CD4-positive, alpha-beta T cell treated with Interleukin-21 for 1 hour (primary cell): ENCODE measurements at places on chromosomes 2 and 18.
A peak's percentile ranks its signal among the peaks of the same experiment; 100 is the strongest.

GRCh38 chr18:11383381-11383780, 226.0 kb upstream of the SLC35G4 start:
- DNase-seq: no peak

DNA sequence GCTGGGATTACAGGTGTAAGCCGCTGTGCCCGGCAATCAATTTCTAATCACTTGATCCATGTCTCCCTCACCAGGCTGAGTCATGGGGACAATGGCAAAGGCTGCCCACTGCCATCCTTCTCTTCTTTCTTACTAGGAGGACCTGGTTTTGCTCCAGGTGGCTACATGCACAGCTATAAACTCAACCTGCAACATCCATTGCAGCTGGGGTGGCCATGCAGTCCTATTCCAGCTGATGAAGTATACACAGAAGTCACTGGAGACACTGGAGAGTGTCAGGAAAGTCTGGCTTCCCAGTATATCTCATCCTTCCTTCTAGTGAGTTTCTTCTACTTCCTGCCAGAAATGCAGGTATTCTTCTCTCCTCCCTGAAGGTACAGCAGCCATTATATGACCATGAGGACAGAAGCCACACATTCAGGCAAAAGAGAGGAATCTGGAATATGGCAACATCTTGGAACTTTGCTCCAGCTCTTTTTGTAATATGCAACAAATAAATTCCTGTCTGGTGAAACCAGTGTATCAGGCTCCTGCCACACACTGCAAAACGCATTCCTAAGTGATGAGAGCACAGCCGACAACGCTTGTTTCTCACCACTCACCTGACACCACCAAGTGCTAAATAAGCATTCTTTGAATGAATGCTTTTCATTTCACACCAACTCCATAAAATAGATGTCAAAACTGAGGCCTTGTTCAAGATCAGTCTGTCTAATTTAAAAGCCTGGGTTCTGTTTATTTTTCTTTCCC, 32.3 kb downstream of the SCTR start:
- no peak for DNase-seq

GRCh38 chr2:238684362-238685326, 163.2 kb upstream of the TWIST2 start:
- no peak for DNase-seq

DNA sequence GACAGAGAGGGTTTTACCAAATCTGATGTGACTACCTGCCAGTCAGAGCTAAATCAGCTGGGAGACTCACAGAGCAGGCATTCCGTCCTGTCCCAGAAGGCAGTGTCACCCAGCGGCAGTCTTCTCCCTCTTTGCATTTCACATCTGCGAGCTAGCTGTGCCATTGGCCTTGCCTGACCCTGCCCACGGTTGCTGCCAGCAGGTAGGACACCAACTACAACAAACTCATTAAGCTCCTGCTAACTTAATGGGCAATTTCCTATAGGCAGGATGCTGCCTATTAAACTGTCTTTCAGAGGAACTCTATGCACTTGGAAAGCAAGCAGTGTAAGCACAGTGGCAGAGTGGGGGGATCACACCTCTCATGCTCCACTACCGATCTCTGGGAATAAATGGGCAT, 116.4 kb upstream of the CAPN13 start:
- DNase-seq: no peak

- DNase-seq: no peak
Observed at GRCh38 chr2:79275197-79275596, 115.6 kb upstream of the REG3A start.

DNA sequence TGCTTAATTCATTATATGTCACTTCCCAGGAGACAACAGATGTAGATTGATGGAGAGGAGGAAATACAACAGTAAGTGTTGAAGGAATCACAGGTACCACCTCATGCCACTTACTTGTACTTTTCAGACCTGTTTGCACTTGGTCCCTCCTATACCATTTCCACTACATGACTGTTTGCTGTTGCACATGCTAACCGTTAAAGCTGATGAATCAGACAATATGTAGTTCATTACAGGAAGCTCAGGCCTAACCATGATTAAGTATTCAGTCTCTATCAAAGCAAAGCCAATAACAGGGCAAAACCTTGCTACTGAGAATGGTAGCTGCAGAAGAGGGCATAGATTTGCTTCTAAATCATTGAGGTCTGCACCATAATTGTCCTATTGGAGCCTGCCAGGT, 30.2 kb upstream of the GRP start:
- no peak for DNase-seq

DNA sequence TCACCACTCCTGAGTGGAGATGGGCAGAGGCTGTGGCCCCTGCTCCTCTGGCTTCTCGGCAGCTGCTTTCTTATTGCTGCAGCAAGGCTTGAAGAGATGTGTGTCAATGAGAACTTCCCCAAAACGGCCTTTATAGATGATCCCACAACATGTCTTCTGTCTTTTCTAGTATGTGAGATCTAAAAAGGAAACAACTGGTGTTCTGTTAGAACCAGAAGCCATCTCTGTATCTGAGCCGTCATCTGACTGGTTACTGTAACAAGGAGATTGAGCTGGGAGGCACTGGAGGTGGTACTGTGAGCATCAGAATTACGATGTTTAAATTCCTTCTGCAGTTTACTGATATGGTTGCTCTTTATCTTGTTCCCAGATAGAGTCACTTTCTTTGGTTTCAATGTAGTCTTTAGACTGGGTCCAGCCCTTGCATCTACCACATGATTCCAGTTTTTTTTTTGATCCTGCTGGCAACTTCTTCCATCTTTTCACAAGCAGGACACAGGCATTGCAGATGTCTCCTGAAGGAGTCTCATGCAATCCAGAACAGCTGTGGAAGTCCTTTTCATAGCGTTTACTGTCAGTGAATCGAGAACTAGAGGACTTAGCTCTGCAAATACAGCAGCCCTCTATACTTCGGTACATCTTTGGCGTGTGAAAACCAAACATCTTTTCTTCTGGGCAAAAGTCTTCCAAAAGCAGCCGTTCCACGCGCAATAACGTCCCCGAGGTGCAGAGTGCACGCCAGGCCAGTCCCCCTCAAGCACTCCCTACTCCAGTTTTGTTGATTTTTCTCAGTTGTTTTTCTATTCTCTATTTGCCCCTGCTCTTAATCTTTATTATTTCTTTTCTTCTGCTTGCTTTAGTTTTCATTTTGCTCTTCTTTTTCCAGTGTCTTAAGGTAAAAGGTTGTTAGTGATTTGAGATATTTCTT, 29.7 kb downstream of the TAF4B start:
- DNase-seq: no peak

GRCh38 chr2:205682239-205682970, at the start of gene NRP2:
NRP2 (plus strand) TSS chr2:205682501; CDS start chr2:205683291, 790 bp downstream.
- DNase-seq: peak; percentile 38
